Left renal cortex interstitium (tissue), 4 donors: ENCODE measurements at places on chromosomes 7 and 10.

- no peak for DNase-seq
Observed at GRCh38 chr7:29457141-29457561, 106.5 kb upstream of the PRR15 start.

- no peak for DNase-seq
Observed at GRCh38 chr10:84391326-84391725, 62.9 kb downstream of the CCSER2 start.

DNA sequence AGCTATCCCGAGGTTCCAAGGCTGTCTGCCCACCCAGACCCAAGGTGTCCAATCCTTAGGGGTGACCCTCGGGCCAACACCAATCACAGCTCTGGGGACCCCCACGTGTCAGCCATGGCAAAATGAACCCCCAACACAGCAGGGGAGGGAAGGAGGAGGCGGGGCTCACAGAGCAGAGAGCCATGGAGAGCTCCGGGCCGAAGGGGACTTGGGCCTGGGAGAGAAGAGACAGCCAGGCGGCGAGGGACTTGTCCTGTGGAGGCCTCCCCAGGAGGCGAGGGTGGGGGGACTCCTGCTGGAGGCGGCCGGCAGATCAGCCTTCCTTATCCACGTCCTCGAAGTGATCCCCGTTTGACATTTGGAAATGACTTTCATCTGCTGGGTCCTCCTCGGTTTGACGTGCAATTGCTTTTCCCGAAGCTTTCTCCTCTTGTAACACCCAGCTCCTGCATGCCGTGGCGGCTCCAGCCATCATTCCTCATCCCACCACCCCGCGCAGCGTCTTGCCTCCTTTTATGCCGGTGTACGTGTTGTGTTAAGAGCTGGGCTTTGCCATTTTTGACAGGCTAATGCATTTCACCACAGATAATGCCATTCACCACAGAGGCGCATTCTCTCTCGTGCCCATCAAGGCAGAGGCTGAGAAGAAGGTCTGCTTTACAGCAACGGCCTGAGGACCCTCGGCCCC lies 337.4 kb downstream of the DNAJB6 start:
- no peak for DNase-seq

- DNase-seq, result no peak
Observed at GRCh38 chr7:141462958-141463357, 88.3 kb upstream of the AGK start.
